ENCODE measurements at places on chromosomes 6 and 20.

- DNase-seq: no peak
Observed at GRCh38 chr6:14802514-14803160, 443.2 kb upstream of the JARID2 start.

- no peak for DNase-seq
Observed at GRCh38 chr6:1896897-1897296, 287.2 kb downstream of the FOXC1 start.

DNA sequence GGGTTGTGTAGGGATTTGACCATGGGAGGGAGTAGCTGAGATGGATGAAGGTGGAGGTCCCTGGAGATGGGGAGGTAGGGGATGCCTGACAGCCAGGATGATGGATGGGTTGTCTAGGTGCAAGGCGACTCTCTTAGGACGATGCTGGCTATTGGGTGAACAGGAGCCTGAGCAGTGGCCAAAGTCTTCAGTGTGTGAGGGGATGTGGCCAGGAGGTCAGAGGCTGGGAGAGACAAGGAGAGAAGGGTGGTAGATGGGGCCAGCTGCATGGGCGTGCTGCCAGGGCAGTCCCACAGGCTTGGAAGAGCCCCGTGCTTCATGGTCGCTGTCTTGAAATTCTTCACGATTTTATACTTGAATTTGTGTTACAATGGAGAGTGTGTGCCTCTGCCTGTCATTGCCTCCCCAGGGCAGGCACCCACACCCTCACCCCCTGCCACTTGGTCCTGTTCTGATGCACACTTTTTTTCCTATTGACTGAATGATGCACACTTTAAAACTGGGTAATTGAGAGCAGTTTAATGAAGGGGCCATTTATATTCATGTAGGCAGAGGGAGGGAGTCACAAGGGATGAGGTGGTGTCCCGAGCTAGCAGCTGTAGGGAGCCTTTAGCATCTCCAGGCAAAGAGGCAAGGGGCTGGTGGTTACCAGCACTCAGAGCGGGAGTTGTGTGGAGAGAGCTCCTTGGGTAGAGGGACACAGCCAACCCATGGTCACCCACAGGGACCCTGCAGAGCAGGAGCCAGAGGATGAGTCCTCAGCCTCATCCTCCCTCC, 120.7 kb downstream of the DHX35 start:
- DNase-seq: no peak

- DNase-seq: no peak
Observed at GRCh38 chr6:113381232-113381631, 475.9 kb upstream of the MARCKS start.

DNA sequence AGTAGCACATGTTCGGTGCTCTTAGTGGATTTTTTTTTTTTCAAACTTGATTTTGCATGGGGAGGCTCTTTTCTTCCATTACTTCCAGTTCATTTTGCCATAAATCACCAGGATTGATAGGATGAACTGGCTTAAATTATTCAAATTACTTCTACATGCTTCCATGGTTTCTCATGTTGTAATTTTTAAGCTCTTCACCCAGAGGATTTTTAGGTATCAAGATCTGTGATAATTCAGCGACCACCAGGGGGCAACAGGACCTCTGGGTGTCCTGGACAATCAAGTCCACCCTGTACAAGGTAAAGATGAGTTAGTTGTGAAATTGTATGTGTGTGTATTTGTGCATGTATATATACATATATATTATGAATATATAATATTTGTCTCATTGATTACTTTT, 4.2 kb upstream of the EPHA7 start:
- DNase-seq: peak; percentile 53

GRCh38 chr6:35188886-35189285, 24.9 kb upstream of the SCUBE3 start:
- DNase-seq: no peak

GRCh38 chr6:2447318-2447920, 202.0 kb upstream of the GMDS start:
- no peak for DNase-seq

GRCh38 chr6:46909371-46909770, 12.4 kb downstream of the ADGRF5 start:
- DNase-seq: no peak

DNA sequence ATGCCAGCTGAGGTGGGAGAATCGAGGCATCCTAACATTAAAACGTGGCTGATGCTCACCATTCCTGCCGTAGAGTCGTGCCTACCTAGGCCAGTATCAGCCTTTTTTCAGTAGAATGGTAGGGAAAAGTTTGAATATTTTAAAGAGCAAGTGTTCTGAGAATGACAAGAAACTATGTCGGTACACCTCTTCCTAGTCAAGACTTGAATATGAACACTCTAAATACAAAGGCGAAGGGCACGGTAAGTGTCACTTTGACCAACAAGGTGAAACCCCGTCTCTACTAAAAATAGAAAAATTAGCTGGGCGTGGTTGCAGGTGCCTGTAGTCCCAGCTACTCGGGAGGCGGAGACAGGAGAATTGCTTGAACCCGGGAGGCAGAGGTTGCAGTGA, 1.0 kb downstream of the GINM1 start:
- no peak for DNase-seq

- DNase-seq: no peak
Observed at GRCh38 chr6:23395381-23395780, 730.6 kb upstream of the NRSN1 start.

DNA sequence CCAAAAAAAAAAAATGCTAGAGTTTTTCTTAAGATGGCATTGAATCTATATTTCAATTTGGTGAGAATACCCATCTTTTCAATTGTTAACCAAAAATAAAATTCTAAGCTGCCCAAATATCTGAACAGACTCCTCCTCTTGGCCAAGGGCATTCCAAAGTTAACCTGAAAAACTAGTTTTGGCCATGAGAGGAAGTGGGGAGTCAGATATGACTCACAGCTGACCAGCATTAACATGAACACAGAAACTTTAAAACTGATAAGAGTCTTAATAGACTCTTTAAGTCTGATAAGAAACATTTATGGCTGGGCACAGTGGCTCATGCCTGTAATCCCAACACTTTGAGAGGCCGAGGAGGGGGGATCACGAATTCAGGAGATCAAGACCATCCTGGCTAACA, 171.3 kb downstream of the FAXC start:
- DNase-seq: no peak

DNA sequence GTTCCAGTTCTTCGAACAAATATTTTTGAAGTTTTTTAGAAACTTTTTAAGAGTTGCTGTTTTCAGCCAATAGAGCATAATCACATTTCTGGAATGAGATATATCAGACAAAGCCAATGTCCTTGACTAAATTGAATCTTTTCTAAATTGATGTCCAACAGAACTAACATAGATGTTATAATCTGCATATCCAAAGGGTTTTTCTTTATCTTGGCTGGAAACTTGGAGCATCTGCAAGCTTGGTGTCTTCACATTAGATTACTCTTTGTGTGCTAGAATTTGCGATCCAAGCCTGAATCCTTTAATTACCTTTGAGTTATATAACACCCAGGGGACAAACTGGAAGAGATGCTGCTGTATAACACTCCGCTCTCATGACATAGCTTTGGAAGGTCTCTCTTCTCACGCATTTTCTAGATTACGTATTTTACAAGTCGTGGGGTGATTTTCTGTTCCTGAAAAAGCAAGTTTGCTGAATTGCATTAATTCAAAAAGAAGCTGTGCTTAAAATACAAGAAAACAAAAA, 64.4 kb upstream of the FUCA2 start:
- DNase-seq: no peak

- no peak for DNase-seq
Observed at GRCh38 chr6:56862415-56863175, 92.3 kb upstream of the BEND6 start.

GRCh38 chr20:5569021-5569420, 181.2 kb upstream of the SHLD1 start:
- DNase-seq: no peak

GRCh38 chr6:160299559-160299958, 40.9 kb upstream of the SLC22A2 start:
- DNase-seq: no peak

DNA sequence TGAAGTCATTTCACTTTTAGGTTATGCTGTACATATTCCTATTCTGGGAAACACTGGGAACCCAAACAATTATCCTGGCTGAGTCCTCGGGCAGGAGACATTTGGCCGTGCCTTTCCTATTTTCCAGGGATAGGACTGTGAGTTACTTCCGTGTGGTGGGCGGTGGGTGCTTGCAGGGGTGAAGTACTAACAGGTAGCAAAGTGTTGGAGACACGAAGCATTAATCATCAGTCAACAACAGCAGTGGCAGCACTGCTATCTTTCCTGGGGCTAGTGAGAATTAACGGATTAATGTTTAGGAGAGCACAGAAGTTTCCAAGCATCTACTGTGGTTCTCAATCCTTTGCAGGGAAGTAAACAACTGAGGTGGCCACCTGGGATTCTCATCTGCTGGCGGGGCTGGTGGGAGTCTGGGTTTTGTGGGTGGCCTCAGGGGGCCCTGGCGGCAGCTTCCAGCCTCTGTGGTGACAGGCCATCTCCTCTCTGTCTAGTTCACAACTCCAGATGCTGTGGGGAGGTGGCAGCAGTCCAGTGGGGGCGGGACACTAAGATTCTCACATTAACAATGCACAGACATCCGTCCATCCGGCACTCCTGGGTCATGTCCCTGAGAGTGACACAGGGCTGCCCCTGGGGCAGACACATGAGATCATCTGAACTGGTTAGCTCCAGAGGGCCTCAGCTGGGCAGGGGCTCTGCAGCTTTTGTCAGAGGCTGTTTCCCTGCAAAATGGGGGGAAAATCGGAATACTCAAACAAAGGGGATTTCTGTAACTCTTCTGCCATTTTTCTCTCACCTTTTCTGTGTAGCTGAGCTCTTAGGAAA, 90.9 kb downstream of the GJA10 start:
- DNase-seq: peak; percentile 25

DNA sequence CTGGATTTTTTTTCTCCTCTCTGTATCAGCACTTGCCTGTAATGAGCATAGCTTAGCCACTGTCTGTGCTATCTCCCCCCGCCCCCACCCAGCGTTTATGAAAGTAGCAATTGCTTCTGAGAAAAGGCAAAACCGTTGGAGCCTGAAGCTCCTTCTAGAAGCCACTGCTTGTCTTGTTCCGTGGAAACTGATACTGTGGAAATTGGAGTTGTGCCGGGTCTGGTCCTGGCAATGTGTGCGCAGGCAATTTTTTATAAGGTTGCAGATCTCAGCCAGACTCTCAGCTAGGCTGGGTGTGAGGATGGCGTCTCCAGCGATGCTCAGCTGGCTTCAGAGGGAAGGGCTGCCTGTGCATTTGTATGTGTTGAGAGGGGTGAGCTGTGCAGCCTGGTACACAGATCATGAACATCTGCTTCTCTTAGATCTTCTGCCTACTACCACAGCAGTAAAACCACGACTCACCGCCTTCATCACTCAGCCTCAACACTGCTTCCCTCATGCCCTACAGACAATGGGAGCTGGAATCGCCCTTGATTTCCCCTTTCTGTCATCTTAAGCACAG, 72.4 kb upstream of the GTSF1L start:
- DNase-seq: peak; percentile 39

DNA sequence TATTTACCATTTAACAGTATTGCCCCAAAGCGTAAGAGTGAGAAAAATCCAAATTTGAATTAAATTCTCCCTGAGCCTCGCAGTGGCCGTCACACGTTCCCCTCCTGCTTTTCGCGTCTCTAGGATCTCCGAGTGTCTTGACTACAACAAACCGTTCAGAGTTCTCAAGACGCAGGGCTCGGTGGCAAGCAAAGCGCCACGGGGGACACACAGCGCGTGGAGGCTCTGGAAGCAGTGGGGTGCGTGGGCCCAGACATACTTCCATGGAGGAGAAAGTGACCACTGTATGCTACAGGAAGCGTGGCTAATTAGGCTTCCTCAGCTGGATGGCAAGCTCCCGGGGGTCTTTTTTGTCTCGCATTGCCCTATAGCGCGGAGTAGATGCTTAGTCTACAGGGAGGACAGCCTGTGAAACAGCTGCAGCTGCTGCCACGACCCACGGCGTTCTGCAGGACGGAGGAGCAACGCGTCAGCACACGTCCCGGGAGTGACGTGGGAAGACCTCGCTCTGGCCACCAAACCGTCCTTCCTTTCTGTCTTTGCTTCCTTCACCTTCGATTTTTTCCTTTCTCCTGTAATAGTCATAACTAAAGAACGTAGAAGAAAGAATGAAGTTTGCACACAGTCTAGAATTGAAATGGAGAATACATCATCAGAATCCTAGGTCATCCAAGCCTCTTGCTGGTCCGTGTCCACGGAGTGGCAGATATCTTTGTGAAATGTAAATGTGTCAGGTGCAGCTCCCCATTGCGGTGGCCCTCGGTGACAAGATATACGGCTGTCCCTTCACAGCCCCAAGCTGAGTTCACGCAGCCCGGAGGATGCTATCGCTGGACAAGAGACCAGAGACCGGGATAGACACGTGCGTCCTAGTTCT, 104.2 kb upstream of the QKI start:
- DNase-seq: no peak

DNA sequence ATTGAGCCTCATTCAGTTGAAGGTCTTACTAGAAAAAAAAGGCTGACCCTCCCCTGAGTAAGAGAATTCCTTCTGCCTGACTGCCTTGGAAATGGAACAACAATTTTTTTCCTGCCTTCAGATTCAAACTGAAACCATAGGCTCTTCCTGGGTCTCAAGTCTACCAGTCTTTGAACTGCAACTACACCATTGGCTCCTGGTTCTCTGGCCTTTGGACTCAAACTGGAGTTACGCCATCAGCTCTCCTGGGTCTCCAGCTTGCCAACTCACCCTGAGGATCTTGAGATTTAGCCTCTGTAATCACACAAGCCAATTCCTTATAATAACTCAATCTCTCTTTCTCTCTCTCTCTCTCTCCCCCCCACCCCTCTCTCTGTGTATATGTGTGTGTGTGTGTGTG, 36.0 kb upstream of the SNX9 start:
- DNase-seq: no peak

- DNase-seq: no peak
Observed at GRCh38 chr6:116672306-116672705, 3.7 kb upstream of the ZUP1 start.

GRCh38 chr6:34473967-34474366, 8.1 kb downstream of the PACSIN1 start:
- DNase-seq: no peak

DNA sequence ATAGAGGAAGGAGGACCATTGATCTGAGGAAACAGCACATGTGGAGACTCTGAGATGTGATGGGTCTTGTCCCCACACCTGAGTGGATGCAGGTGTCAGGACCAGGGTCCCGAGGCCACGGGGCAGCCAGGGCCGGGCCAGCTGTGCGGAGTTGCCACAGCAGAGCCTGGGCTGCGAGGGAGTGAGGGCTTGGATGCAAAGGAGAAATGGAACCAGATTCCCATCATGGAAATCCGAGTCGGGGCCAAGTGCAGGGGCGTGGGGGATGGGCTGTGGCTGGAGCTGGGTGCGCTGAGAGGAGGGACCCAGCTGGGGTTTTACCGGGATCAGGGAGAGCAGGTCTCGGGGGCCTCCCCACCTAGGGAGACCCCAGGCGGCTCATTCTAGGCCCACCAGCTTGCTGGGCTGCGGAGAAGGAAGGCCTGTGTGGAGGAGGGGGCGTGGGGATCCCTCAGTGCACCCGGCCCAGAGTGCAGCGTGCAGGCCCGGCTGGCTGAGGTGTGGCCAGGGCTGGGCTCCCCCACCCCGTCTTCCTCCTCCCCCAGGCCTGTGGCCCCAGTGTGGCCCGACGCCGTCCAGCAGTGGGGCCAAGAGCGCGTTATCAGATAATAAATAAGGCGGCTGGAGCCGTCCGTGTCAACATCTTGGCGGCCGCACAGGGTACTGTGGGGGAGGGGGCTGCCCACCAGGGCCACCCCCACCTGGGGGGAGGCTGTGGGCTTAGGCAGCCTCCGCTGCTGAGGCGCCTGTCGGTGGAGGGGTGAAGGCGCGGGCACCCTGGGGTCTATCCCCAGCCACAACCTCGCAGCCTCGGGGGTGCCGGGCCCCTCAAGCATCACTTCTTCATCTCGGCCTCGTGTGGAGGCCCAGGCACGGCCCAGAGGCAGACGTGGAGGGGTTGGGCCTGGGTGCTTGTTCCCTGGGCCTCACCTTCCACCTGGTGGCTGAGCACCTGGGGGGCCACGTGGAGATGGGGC, 17.2 kb downstream of the GATA5 start:
- DNase-seq: no peak

Data from dorsolateral prefrontal cortex (tissue), 122 donors.